NCI-H1436 treated with DMSO at 0.1 percent for 48 hours (cell line): ENCODE measurements at places on chromosomes 1 and 21.

- DNase-seq: no peak
Measured at GRCh38 chr1:232634096-232634495, 4.2 kb upstream of the SIPA1L2 start.

GRCh38 chr1:202235856-202236837, 42.5 kb downstream of the LGR6 start:
- peak; percentile 67 for DNase-seq

GRCh38 chr1:172826096-172826741, 167.3 kb downstream of the FASLG start:
- no peak for DNase-seq

DNA sequence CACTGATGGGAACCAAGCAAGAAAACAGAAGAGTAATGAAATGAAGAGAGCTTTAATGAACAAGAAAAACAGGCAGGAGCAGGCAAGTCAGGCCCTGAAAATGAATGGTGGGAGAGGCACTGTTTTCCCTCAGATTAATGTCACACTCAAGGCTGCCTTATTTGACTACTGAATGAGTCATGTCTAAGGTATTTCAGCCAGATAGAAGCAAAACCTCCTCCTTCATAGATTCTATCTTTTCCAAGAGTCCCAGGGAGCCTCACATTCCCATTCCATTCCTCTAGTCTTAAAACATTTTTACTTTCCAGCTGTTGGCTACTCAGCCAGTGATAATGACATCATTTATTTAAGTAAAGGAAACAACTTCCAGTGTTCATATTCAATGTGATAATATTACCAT, 228.4 kb upstream of the NRIP1 start:
- no peak for DNase-seq
